ENCODE measurements at places on chromosomes 6 and 20.

GRCh38 chr20:5531318-5532081, 214.7 kb upstream of the PROKR2 start:
- no peak for DNase-seq

DNA sequence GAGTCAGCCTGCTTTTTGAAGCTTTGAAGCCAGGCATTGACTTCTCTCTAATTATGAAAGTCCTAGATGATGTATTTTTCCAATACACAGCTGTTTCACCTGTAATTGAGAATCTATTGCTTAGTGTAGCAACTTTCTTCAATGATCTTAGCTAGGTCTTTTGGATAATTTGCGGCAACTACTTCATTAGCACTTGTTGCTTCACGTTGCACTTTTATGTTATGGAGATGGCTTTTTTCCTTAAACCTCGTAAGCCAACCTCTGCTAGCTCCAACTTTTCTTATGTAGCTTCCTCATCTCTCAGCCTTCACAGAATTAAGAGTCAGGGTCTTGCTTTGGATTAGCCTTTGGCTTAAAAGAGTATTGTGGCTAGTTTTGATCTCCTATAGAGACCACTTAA, 44.8 kb downstream of the PHIP start:
- no peak for DNase-seq

DNA sequence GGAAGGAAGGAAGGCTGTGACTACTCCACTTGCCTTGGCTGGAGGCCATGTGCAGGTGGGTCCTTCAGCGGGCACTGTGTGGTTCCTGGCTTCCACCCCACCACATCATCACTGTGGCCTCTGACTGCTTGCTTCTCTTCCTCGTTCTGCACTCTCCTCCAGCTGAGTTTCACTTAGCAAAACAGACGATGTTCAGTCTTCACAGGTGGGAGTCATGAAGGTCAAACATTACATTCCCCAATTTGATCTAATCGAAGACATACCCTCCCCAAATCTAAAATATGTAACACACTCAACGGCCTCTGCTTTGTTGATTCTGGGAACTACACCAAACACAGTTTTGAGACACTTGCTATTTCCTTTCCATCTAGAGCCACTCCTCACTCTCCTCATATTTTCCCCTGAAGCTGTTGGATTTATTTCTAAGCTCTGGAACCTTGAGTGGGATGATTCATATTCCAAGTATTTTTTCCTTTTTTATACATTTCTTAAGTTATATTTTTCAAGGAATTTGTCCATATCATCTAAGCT, 132.5 kb upstream of the FOXA2 start:
- DNase-seq, result no peak

DNA sequence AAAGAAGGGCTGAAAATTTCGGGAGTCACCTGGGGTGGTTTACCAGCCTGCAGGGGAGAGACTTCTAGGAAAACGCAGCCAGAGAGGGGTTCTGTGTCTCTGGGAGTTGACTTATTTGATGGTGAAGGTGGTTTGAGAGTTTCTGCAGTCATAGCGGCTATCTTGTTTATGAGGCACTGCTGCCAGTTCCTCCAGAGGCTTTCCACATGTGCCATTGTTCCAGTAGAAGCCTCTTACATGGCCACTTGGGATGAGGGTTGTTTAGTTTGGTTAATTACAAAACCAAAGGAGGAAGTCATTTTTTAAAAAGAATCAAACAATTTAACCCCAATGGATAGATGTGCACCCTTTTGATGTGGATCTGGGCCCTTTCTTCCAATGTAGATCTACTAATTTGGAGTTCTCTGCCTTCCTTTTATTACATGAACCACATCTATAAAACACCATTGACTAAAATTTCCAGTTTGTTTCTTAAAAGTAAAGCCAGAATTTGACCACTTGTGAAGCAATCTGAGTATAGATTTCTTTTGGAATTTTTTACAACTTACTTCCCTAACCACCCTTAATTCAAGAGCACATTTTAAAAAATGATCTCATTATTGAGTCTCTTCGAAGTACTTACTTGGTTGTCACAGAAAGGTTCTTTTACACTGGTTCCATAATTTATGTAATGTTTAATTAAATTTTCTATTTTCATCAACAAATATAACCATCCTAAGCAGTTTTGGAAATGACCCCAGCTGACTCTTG, 97.6 kb downstream of the TCP11 start:
- no peak for DNase-seq

DNA sequence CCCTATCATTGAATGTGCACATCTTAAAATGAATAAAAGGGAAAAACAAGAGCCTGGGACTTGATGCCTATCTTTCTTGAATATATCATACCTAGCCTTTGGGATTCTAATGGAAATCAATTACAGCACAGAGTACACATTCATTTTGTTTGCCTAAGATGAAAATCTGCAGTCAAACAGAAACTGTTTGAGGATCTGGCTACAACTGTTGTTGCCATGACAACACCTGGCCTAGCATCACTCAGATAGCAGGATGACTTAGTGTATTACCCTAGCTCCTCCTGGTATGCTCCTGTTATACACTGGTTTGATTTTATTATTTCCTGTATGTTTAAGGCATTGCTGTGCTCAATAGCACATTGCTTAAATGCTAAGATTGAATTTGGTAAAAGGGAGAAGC, 71.5 kb upstream of the LAMP5 start:
- no peak for DNase-seq

DNA sequence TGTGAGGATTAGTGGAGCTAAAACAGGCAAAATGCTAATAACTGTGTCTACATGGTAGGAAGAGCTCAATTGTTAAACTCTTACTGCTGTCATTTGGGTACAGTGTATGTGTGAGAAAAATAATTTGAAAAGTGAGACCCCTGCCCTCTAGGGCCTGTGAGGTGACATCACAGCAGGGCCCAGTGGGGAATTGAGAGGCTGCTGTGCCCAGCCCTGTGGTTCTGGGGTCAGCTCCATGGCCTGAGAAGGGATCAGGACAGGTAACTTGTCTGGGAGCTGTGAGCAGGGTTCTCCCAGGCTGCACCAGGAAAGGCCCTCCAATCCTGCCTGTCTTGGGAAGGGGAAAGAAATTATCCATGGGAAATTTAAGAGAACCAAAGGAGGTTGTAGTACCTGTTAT, 1.3 kb downstream of the SIRPB1 start:
- no peak for DNase-seq

- no peak for DNase-seq
These were observed 48.9 kb downstream of the ZFAND3 start for GRCh38 chr6:37868447-37868825.

DNA sequence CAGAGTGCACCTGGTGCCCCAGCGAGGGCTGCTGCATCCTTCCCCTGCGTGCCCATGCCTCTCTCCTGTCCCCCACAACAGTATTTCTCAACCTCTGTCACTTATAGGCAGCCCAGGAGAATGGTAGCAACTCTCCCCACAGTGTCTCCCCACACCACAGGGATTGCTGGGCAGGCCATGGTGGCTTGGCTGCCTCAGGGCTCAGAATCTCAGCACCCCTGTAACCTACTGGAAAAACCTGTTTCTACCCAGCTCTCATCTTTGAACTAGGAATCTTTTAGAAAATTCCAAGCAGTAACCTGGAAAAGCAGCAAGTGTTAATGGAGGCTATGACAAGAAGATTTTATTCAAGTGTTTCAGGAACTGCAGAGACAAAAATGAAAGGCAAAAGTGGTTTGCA, 38.0 kb downstream of the CD164 start:
- DNase-seq, result no peak

- DNase-seq, result no peak
These were observed 5.1 kb upstream of the EBF4 start for GRCh38 chr20:2687514-2687913.

GRCh38 chr6:34412643-34413214, 13.1 kb downstream of the RPS10 start:
- DNase-seq, result no peak

GRCh38 chr20:46151936-46152335, 33.8 kb downstream of the CD40 start:
- DNase-seq, result no peak

DNA sequence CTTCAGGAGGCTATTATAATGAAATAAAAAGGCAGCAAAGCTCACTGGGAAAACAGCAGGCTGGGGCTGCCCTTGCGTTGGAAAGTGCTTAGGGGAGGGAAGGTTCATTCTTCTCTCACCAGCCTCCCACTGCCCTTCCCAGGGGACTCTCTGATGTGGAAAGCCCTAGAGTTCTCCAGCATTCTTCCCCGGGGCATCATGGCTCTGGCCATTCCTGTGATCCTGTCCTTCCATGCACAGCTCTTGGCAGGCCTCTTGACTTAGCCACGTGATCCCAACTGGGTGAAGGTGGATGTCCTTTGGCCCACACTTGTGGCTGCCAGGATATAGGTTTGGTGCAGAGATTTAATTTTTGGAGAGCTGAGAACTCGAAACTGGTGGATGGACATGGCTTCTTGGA, 58.0 kb upstream of the ZNF831 start:
- DNase-seq, result no peak

DNA sequence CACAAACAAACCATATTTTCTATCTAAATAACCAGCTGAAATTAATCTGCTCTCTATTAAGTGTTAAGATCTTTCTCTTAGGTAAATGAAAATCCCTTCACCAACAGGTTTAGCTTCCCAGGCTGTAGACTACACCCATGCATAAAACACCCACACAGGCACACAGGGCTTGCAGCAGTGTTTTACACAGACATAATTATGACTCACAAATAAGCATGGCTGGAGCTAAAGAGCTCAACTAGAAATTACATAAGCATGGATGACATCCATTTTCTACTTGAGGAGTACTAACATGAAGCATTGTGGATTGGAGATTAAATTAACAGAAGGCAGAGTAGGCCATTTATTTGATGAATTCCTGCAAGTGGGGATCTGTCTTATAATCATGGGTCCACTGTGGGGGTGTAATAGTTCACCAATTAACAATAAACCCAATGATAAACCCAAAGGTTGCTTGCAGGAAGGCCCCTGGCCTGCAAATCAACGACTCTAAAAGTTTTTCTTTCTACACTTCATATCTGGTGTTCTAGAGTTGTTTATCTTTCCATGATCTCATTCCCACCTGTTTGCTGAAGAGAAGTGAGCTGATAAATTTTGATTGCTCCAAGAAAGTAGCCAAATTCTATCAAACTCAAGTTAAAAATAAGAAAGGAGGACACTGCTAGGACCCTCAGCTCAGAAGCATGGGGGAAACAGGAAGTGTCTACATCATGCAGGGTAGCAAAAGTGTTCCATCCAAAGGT, 33.8 kb upstream of the E2F3 start:
- DNase-seq, result no peak

DNA sequence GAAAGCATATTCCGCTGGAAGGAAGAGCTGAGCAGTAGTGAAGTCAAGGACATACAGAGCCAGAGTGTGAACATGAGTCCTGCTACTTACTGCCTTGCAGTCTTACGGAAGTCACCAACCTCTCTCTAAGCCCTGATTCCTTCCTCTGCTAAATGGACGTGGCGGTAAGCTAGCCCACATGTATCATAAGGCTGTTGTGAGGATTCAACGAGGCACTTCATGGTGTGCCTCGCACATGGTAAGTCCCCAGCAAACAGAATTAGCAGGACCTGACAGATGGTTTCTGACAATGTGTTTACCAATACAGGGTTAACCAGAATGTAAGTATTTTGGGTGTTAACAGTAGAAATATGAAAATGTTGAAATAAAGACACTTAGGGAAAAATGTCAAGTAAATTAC, 93.2 kb downstream of the IRF4 start:
- no peak for DNase-seq

DNA sequence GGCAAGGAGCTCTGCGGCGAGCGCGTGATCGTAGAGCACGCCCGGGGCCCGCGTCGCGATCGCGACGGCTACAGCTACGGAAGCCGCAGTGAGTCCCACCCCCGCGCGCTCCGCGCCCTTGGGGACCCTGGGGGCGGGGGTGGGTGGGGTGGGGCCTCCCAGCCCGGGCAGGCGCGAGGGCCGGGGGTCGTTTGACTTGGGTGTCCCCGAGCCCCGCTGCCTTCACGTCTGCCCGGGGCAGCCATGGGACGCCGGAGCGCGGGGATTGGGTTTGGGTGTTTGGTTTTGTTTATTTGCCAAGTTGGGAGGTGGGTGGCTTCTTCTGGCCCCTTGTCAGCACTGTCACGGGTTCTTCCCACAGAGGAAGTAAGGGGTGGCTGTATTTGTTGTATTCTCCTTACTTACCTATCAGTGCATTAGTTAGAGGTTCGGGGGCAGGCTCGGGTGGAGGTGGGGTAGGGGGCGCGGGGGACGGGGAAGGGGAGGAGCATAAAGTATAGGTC, 777 bp downstream of the SRSF6 start:
- DNase-seq, result no peak
